Kidney capillary endothelial cell (primary cell): ENCODE measurements at places on chromosomes 13 and 19.

DNA sequence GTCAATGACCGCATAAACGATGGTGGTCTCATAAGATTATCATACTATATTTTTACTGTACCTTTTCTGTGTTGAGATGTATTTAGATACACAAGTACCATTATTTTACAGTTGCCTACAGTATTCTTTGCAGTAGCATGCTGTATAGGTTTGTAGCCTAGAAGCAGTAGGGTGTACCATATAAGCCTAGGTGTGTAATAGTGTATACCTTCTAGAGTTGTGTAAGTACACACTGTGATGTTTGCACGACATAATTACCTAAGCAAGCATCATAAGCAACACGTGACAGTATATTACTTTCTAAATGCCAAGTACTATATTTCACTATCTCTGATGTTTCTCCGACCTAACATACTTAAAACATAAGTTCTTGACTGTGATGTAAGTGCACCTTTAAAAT, 2.7 kb downstream of the LPAR6 start:
- no peak for DNase-seq

- DNase-seq = peak; percentile 30
Observed at GRCh38 chr19:36032251-36033104, at the start of gene CLIP3. Gene CLIP3, minus strand, starts transcription at chr19:36032873. Its CDS starts 516 bp downstream, at chr19:36032357.

DNA sequence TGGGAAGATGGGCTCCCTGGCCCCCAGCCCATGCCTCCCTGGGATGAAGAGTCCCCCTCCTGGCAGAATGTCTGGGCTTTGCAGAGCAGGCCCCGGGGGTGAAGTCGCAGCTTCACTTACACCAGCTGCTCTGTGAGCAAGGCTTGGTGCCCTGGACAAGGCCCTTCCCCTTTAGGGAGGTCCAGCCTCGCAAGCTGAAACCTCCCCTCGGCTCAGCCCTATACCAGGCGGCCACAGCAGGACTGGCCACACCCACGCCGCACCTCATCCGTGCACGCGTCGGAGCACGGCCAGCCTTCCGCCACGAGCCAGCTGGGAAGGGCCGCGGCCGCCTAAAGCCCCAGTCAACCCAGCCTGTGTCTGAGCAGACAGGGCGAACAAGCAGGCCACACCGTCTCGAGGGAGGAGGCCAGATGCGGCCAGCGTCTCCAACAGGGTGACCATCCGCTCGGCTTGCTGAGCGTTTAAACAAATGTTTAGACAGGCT, 83.2 kb upstream of the MCF2L start:
- peak; percentile 26 for DNase-seq

- no peak for DNase-seq
Observed at GRCh38 chr13:23322353-23323336, 110.9 kb downstream of the SACS start.

DNA sequence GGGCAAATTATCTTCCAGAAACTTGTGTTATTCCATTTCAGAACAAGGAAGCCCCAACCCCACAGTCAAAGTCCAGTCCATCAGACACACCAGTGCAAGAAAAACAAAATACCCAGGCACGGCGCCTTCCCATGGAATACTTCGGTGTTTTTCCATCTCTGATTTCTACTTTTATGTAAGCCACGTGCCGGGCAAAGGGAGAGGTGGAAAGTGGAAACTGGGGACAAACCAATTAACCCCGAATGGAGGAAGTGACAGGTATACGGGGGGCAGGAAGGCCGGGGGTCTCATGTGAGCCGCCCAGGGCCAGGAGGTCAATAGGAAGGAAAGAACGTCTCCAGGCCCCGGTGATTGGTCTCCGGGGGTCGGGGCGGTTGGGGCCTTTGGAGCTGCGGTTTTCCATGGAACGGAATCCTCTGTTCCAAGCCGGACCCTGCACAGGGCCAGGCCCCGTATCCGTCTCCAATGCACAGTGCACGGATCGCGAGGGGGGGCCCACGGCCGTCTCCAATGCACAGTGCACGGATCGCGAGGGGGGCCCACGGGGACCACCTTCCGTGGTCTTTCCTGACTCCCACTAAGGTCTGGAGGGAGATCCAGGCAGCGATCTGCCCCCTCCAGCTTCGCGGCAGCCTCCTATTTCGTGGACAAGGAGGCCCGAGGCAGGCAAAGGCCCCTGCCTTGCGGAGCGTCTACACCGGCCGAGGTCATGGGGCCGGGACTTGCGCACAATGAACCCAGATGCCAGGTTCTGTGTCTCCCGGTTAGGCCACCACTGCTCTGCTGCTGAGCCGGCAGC, 79.7 kb downstream of the GADD45B start:
- DNase-seq = no peak

GRCh38 chr19:18450931-18451836, 13.3 kb upstream of the ISYNA1 start:
- DNase-seq = peak; percentile 60
